ENCODE measurements at places on chromosomes 16 and 17.

GRCh38 chr16:19008245-19009169, 24.8 kb downstream of the TMC7 start:
- no peak for DNase-seq

DNA sequence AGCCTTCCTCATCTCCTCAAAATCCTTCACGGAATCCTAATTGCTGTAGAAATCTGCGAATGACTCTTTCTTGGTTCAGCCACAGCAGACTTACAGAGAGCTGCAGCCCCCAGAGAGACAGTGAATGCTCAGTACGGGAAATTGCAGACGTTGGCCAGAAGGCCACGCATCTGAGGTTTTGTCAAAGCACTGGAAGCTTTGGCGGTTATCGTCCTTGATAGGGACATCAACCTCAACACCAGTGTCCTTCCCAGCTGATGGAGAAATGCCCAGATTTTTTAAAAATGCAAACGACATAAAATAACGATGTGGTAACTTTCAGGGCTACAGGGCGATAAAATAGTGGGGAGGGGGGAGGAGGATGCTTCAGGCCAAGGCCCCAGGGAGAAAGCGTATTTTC, 166.6 kb upstream of the CIBAR2 start:
- no peak for DNase-seq

DNA sequence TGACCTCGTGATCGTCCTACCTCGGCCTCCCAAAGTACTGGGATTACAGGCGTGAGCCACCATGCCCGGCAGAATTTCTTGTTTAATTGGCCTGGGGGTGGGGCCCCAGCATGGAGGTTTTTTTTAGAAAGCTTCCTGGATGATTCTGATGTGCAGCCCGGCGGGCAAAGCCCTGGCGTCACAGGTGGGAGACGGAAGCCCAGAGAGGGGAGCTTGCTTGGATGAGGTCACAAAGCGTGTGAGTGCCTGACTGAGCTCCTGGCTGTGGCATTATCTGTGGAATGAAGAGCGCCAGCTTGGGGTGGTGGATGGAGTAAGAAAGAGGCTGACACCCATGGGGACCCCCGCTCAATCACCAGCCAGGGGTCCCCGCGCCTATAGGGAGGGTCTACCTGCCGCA, 4.1 kb downstream of the VASN start:
- DNase-seq: no peak

DNA sequence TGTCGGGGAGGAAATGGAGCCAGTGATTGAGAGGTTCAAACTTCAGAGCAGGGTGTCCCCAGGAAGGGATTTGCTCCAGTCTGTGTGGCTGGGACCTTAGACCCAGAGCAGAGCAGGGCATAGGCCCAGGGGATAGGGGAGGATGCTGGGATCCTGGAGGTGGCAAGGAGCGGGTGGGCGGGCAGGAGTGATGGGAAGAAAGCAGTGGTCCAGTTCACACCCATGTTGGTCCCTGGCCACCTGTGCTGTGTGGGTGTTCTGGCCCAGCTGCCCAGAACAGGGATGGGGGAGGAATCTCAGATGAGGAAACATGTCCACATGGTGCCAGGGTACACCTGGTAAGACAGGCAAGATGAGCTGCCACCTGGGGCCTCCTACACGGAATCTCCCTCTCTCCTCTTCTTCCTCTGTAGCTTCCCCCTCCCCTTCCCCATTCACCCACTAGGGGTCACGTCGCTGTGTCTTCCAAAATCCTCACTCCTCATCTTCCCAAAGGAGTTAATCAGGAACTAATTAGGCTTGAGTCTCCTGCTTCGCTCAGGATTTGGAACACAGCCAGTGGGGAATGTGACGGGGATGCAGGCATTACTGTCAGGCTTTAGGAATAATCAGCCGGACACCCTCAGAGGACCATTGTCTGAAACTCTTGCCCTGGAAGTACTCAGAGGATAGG, 2.3 kb downstream of the BEAN1 start:
- DNase-seq: no peak

- no peak for DNase-seq
Observed at GRCh38 chr16:87627542-87628245, 25.4 kb downstream of the JPH3 start.

GRCh38 chr16:75750528-75750927, 24.2 kb upstream of the CPHXL start:
- no peak for DNase-seq

DNA sequence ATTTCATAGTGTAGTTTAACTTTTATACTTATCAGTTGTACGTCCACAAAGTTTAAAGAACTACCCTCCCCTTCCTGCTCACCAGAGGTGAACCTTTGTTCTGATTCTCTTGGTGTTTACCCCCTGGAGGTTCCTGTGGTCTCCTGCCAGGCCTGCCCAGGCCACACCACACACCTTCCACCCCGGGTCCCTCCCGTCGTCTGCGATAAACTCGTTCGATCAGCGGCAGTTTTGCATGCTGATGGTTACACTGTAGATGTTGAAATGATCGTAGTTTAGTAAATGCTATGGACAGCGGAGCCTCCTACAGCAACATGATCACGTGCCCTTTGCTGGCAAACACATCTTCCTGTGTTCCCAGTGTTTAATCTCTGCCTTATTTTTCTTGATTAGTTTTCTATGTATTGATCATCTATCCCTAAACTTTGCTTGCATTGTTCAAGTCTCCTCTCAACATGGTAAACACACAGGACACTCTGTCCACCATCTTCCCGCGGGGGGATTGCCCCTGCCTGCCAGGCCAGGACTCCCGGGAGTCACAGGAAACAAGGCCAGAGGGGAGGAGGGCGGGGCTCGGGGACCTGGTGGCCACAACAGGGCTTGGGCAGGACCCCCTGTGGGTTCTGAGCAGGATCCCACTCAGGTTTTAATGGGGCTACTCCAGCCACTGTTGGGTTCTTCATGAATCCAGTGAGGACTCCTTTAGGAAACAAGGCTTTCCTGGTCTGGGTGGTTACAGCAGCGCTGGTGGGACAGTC, 2.8 kb upstream of the ACSF3 start:
- no peak for DNase-seq

DNA sequence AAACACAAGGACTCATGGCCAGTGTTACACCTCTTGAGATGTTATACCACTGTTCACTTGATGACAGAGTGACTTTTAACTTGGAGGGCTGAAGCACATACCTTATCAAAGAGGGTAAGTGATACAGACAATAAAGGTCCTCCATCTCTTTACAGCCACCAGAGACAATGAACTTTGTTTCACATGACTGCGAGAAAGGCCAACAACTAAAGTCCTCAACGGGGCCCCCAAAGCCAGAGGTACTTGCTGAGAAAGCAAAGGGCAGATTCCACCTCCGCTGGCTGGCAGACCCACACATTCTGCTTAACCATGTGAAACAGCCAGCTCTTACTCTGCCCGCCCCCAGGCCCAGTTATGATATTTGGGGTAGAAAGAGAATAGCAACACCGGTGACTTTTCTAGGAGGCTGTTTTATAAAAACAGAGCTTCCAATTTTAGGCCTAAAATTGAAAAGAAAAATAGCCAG, 21.4 kb downstream of the DCUN1D3 start:
- DNase-seq: no peak

DNA sequence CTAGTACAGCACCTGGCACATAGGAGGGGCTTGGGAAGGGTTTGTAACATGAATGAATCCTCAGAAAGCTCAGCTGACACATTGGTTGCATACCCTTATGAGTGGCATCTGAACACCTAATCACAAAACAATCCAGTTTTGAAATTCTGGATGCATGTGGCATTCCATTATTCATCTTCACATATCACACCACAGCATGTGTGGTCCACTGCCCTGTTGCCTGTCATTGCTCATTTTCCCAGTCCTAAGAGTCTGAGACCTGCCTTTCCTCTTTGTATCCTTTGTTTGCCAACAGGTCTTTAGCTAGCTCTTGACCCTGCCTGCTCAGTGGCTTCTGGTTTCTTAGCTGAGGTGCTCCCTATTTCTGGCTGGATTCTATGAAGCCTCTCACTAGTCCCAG, 170.8 kb upstream of the ASIC2 start:
- no peak for DNase-seq

DNA sequence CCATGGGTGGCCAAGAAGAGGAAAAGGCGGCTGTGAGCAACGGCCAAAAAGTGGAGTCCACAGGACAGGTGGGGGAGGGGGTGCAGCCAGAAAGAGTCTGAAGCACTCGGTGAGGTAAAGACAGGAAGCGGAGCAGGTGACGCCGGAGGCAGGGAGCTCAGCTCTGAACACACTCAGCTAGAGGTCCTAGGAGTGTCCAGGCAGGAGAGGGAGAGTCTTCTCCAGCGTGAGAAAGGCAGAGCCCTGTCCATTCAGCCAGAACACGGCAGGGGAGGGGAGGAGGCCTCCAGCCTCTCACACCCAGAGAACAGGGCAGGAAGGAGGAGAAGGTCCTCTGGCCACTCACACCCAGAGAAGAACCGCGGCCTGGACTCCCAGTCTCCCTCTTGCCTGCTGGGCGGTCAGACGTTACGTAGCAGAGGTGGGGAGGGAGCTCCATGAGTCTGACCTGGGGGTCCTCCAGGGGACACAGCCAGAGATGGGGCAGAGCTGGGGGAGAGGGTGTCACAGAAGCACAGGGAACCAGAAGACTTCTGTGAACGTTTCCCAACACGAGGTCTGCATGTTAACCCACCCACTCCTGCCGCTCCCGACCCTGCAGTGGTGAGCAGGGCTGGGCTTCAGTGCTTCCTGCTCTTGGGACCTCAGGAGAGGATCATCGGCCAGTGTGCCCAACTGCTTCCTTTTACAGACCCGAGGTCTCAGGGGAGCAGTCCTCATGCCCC, 89.2 kb downstream of the ABR start:
- DNase-seq: no peak

DNA sequence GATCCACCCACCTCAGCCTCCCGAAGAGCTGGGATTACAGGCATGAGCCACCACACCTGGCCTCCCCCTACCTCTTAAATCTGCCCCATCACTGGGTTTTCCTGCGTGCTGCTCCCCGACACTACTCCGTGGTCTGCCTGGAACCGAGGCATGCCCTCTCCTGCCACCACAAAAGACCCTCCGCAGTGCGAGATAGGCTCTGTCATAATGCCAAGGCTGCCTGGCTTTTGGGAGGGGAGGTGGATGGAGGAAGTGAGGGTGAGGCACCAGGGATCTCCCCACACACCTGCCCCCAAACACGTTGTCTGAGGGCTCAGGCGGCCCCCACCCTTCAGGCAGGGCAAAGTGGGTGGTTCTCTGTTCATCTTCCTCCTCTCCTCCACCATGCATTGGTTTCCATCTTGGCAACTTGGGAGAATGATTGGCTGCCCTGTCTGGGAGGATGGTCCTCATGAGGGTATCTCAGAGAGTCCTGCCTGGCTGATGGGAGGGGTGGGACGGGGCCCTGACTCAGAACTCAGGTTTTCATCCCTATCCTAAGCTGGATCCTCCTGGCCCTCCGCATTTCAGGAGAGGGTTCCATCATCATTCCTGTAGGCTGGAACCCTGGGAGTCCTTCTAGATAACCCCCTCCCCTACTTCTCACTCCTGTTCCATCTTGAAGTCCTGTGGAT, 23.2 kb downstream of the IGFBP4 start:
- DNase-seq: no peak

GRCh38 chr17:67779098-67779672, 46.1 kb upstream of the BPTF start:
- DNase-seq: no peak

GRCh38 chr17:55427587-55427882, 5.9 kb upstream of the MMD start:
- no peak for DNase-seq

DNA sequence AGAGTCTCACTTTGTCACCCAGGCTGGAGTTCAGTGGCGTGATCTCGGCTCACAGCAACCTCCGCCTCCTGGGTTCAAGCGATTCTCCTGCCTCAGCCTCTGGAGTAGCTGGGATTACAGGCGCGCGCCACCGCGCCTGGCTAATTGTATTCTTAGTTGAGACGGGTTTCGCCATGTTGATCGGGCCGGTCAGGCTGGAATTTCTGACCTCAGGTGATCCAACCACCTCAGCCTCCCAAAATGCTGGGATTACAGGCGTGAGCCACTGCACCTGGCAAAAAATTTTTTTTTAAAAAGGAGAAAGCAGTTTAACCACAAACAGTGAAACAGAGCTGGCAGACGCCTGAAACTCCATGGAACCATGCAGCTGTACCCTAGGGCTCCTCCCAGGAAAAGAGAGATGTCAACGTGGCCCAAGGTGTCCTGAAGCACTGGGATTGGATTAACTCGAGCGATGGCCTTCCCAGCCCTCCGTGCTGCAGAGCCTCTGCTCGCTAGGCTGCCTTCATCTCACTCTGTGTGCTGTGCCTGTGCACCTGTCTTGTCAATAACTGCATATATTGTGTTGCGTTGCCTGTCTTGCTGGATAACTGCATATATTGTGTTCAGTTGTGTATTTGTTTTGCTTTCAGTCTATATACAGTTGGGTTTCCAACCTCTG, 29.6 kb upstream of the FOXK2 start:
- DNase-seq: no peak

DNA sequence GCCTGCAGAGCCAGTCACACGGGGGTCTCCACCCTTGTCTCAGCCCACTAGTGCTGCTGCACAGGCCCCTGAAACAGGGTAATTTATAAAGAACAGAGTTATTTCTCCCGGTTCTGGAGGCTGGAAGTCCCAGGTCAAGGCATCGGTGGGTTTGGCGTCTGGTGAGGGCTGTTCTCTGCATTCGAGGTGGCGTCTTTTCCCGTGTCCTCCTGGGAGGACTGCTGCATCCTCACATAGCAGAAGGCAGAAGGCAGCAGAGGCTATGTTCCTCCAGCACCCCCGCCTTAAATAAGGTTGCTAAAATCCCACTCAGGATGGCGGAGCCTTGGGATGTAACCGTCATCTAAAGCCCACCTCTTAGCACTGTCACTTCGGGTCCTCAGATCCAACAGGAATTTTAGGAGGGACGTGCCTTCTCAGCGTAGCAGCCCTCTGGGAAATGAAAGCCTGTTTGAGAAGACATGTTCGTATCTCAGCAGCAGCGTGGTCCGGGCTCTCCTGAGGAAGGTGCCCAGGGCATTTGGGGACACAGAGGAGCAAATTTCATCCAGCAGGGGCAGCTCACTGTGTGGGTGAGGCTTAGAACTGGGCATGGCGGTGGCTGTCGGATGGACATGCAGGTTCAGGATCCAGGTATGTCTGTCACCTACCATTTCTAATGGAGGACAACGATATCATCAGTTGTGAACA, 221.6 kb upstream of the CHMP6 start:
- DNase-seq: no peak

DNA sequence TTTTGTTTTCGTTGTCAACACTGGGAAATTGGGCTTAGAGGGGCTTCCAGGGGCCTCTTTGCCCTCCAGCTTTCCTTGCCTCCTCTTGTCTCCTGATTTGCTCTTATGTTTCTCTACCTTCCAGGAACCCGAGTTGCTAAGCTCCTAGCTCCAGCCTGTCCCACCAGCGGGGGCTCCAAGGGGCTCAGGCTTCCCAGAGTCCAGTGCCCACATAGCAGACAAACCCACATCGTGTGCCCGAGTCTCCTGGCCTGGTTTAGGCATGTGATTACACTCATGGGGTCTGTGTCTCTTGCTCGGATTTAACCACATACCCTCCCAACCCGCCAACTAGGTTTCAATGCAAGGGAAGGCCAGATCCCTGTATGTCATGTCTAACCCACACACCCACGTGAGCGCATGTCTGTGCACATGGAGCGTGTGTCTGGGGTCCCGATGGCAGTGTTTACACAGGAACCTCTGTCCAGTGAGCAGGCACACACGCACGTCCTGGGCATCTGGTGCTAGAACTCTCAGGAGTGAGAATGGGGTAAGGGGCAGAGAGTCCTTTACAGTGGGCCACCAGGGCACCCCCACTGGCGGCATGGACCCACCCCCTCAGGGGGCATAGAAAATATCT, 76.1 kb upstream of the MED9 start:
- DNase-seq: no peak

Data from stimulated activated CD8-positive, alpha-beta memory T cell treated with anti-CD3 and anti-CD28 coated beads, Interleukin-4, amount 100 ng/mL, for 1 hour (primary cell).